Cerebellar cortex (tissue), 1 donor: ENCODE measurements at places on chromosomes 2 and 18.
A peak's percentile ranks its signal among the peaks of the same experiment; 100 is the strongest.

- DNase-seq = no peak
These were observed 43.6 kb upstream of the WIPF1 start for GRCh38 chr2:174641168-174641567.

DNA sequence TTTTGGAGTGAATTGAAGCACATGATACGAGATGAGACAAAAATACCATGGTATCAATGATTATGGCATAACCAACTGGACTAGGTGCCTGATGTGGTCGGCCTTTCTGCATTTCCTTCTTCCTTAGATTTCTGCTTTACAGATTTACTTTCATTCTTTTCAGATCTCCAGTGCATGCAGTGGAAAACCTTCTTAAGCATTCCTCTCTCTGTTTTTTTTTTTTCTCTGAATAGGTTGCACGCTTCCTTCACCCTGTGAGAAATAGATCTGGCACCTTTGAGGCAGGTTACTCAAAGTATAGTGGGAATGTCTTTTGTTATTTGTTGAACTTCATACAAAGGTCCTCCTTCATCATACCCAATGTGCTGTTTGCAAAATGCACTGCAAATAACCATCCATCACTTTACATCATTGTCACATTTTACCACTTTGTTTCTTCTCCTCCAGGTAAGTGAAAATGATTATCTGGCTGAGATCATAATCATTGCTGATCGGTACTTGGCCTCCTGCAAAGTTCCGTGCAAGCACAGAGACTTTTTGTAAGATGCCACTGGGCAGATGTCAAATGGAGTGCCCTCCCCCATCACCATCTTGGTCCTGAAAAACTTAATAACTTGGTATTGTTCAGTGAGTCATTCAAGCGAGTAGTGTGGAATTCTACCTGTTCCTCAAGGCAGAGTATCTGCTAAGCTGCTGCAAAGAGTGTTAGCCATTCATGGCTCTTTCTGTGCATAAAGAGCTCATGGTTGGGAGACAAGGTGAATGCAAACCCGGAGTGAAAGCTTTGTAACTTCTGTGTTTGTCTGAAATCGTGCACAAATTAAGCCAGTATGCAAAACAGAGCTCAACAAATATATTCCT is 30.0 kb upstream of the KLHL14 start:
- no peak for DNase-seq

DNA sequence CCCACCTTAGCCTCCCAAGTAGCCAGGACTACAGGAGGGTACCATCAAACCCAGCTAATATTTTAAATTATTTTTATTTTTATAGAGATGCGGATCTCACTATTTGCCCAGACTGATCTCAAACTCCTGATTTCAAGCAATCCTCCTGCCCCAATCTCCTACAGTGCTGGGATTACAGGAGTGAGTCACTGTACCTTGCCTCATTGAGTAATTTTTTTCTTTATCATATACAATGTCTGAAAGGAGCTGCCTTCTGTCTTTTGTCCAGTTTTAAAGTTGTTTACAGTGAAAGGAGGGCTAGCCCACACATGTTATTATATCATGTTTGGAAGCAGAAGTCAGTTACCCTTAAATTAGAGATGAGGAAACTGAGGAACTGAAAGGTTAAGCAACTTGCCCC is 32.5 kb downstream of the PRKRA start:
- DNase-seq = no peak

GRCh38 chr2:143193121-143193520 is 63.9 kb downstream of the ARHGAP15 start:
- DNase-seq = peak; percentile 59

GRCh38 chr2:137870682-137871081 is 93.6 kb upstream of the HNMT start:
- no peak for DNase-seq
